ENCODE measurements at places on chromosomes 7 and 10.

DNA sequence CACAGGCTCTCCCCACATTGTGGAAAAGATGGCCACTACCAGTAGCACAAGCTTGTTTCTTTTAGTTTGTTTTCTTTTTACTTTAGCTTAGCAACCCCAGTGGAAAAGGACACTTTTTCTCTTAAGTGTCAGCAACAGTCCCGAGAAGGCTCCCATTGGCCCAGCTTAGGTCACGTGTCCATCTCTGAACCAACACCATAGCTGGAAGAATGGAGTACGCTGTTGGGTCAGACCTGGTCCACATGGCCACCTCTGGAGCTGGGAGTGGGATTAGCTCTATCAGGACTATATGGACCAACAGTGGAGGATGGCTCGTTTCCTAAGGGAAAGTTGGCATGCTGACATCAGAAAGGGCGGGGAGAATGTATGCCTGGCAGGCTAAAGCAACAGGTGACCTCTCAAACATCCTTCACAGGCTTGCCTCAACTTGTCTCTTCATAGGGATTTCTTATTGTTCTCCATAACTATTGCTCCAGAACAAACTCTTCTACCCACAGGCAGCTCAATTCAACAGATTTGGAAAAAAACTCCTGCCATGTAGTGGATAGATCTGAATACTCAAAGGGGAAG lies 27.6 kb upstream of the NEUROG3 start:
- no peak for DNase-seq

DNA sequence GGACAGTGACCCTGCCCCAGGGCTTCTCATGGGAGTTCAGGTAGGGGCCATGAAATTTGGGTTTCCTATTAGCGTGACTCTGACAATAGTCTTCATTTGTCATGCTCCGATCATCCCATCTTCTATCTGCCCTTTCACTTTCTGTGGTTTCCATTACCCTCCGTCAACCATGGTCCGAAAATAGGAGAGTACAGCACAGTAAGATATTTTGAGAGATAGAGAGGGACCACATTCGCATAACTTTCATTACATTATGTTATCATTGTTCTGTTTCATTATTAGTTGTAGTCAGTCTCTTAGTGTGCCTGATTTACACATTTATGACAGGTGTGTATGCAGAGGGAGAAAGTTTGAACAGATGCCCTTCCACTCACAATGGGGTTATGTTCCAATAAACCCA lies 649.2 kb downstream of the SDK1 start:
- no peak for DNase-seq

- DNase-seq: no peak
Observed at GRCh38 chr10:119118231-119118630, 14.3 kb downstream of the DENND10 start.

DNA sequence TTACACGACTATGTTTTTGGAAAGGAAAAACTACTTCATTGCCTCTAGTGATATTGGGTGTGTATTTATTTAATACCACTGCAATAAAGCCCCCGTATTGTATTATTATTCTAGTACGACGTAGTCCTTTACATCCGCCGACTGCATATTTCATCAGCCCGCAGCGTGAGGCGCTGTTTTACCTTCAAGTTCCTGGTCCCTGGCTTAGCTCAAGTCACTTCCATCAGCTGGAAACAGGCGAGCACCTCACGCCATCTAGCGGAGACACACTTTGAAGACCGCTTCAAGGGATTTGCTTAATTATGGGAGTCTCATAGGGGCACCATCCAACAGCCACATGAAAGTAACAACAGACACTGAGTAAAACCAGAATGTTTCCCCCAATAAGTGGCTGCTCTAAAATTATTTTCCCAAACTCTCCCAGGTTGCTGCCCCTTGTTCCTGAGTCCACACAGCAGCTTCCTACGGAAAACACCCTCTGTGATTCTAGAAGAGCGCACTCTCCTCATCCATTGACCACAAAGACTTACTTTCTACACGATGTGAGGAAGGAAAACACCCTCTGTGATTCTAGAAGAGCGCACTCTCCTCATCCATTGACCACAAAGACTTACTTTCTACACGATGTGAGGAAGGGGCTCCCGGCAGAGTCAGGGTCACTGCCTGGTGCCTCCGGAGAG lies 15.7 kb upstream of the ITIH2 start:
- DNase-seq: peak; percentile 62

GRCh38 chr10:131021246-131021895 lies 290.1 kb downstream of the TCERG1L start:
- DNase-seq: no peak

DNA sequence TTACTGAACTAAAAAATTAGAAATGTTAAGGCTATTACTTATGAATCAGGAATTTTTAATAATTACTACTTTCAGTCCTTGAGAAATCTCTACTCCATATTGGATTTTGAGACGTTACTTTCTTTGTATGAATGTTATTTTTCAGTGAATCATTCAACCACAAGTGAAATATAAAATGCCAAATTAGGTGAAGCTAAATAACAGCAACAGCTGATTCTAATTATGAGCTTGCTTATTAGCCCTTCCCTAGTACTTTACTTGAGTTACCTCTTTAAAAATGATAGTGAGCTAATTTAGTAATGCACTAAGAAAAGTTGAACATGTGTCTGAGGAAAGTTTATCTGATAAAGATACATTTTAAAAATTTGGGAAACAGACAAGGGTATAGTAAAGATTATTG lies 51.4 kb downstream of the PCGF5 start:
- DNase-seq: no peak

DNA sequence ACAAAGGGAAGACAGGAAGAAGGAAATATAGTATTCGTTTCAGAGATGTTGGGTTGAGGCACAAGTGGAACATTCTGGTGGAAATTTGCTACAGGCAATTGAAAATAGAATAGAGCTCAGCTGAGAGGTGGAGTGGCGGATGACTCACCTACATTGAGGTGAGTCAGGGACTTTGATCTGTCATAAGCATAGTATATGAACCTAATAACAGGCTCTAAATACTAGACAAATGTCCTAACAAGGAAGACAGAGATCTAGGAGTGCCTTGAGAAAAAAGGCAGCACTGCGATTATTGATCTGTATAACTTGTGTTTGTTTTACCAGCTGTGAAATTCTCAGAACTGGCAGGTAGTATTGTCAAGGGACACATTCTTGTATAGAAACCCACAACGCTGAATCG lies 907 bp upstream of the IFRD1 start:
- DNase-seq: no peak
